ENCODE measurements at places on chromosomes 6 and 20.
A peak's percentile ranks its signal among the peaks of the same experiment; 100 is the strongest.

GRCh38 chr6:169075915-169076654 lies 177.6 kb downstream of the THBS2 start:
- no peak for DNase-seq

GRCh38 chr6:109739686-109740085 lies 48.6 kb downstream of the FIG4 start:
- DNase-seq = no peak

DNA sequence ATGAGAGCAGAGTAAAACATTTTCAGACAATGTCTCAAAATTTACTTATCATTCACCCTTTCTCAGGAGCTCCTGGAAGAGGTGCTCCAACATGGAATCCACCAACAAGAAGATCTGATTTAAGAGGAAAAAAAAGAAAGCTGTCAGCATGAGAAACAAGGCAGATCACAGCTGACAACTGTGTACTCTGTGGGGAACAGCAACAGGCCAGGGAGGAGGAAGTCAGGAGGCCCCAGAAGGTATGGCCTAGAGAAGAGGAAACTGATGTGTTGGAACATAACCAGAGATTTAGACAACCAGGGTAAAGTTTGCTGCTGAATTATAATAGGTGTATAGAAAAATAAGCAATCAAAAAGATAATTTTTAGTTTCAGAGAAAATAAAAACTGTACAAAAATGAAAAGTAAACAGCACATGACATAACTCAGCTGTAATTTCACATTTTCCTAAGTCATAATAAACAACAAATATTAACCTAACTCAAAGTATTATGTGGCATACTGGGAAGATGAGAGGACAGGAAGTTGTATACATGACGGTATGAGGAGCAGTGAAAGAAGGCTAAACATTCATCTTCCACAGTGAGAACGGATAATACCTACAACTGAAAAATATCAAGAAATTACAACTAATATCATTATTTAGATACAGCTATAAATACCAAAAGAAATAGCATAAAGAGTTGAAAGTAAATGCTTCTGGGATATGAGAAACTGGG lies 113.6 kb upstream of the EMILIN3 start:
- no peak for DNase-seq

GRCh38 chr6:3869632-3870527 lies 20.7 kb downstream of the FAM50B start:
- DNase-seq = no peak

GRCh38 chr20:16580620-16581019 lies 7.4 kb upstream of the KIF16B start:
- DNase-seq = no peak

DNA sequence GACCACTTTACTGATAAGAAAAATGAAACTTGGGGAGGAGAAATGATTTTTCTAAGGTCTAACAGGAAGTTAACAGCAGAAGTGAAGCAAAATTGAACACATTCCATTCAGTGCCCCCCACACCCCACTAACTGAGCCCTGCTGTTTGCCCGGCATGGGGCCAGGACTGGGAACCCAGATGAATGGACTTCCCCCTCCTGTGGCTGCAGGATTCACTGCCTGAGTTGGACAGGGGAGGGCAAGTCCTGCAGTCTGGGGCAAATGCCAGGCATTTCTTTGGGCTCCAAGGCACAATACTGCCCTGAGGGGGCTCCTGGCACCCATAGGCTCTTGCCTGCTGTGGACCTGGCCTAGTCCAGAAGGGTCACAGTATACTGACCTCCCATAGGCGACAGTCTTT lies 28.3 kb downstream of the FYN start:
- no peak for DNase-seq

- peak; percentile 64 for DNase-seq
Observed at GRCh38 chr6:30721198-30722024, 1.3 kb downstream of the TUBB start.

DNA sequence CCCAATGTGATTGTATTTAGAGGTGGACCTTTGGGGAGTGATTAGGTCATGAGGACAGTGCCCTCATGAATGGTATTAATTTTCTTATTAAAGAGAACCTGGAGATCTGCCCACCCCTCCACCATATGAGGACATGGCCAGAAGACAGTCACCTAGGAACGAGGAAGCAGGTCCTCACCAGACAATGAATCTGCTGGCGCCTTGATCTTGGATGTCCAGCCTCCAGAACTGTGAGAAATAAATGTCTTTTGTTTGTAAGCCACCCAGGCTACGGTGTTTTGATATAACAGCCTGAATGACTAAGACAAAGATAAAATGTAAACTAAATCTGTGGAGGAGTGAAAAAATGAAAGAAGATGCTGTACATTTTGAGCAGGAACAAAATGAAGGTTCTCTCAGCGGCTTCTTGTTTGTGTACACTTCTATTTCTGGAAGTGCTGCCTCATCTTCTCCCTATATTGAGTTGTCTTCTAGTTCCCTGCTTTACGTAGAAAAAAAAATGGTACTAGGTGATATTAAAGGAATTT lies 1.5 kb upstream of the IPCEF1 start:
- no peak for DNase-seq

DNA sequence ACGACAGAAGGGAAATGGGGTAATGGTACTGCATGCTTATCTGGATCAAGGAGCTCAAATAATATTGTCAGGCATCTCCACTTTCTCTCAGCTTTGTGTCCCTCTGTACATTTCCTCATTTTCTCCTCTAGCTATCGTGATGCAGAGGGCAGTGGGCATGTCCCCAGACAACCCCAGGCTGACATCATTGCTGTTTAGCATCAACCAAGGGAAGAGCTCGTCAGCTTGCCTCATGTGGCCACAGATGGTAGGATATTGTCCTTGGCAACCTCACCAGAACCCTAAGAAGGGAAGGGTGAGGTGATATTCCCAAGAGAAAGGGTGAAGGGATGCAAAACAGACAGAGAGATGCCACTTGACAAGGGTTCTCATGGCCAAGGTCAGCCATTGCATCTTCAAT lies 58.3 kb downstream of the MAFB start:
- no peak for DNase-seq

- no peak for DNase-seq
Observed at GRCh38 chr20:51424270-51425117, 118.0 kb downstream of the NFATC2 start.

DNA sequence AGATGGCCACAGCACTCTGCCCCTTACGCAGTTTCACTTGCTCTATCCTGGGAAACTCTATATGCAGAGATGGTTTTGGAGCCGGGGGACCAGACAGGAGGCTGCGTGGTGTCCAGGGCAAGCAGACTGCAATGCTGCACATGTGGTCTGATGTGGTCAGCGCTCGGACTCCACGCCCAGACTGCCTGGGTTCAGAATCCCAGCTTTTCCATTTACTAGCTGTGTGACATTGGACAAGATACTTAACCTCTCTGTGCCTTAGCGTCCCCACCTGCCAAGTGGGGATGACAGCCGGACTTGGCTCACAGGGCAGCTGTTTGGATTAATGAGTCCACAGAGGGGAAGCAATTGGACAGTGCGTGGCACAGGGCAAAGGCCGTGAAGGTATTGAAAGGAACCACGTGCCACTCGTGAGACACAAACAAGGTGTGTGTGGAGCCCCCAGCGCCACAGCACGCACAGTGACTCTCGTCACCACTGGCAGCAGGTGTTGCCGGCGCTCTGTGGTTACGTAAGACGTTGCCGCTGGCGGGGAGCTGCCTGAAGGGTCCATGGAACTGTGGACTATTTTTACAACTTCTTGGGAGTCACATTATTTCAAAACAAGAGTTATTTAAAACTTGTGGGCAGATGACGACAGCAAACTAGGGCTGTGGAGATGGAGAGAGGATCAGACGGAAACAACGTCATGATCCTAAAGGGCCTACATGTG lies 201.4 kb downstream of the PREX1 start:
- no peak for DNase-seq

DNA sequence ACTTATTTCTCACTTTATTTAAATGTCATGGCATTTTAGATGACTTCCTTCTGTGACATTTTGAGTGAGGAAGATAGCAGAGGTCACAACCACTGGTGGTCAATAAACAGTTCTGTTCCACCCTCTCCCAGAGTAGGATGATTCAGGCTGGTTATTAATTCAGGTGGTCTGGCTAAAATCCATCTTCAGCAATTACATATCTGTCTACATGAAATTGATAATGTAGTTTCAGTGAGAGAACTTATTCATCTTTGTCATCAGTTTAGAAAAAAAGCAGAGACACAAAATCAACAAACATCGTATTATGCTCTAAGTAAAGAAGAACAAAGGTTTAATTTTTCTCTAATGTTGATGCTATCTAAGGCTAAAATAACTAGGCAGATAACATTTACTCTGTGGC lies 525.5 kb downstream of the TENT5A start:
- no peak for DNase-seq

GRCh38 chr6:21085211-21085610 lies 508.3 kb upstream of the SOX4 start:
- DNase-seq = no peak

- no peak for DNase-seq
Observed at GRCh38 chr20:46701057-46701456, 8.4 kb upstream of the SLC2A10 start.

- DNase-seq = no peak
Observed at GRCh38 chr6:112183271-112183671, 71.1 kb downstream of the LAMA4 start.

- no peak for DNase-seq
Observed at GRCh38 chr20:21682521-21682954, 22.9 kb upstream of the PAX1 start.

GRCh38 chr6:145963216-145964068 lies 716 bp downstream of the SHPRH start:
- peak; percentile 59 for DNase-seq

DNA sequence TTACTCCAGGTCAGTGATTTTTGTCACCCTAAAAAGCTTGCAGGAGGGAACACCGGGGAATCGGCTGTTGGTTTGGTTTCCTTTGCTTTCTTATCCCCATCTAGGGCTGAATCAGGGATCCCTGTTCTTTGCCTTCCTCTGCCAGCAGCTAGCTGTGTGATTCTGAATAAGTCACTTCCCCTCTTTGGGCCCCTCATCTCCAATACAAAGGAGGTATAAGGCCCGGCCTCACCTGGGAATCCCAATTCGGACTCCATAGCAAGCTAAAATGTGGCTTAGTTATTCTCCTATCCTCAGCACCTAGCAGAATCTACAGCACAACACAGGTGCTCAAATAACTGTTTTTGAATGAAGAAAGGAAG lies 18.5 kb upstream of the ARMC12 start:
- DNase-seq = no peak

- no peak for DNase-seq
Observed at GRCh38 chr6:90534337-90535025, 52.4 kb downstream of the MAP3K7 start.

DNA sequence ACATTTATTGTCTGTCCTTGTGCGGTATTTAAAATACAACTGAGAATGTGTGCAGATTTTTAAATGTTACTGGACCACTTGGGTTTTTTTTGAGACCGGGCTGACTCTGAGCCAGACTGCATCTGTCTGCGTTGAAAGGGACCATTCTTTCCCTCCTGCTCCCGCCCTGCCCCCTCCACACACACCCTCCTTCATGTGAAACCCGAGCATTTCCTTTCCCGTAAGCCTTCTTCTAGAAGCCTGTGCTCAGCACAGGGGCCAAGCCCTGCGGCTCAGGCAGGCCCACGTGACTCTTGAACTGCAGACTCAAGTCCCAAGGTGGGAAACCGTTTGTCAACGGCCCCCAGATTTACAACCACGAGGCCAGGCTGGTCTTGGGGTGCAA lies 82.7 kb upstream of the FOXC1 start:
- DNase-seq = peak; percentile 72

- no peak for DNase-seq
Observed at GRCh38 chr6:20688710-20689500, 154.6 kb downstream of the CDKAL1 start.

DNA sequence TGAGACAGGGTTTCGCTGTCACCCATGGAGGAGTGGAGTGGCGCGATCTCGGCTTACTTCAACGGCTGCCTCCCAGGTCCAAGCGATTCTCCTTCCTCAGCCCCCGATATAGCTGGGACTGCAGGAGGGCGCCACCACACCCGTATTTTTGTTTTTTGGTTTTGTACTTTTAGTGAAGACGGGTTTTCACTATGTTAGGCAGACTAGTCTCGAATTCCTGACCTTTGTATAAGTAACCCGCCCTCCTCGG lies 115.4 kb upstream of the BTN3A2 start:
- DNase-seq = no peak

DNA sequence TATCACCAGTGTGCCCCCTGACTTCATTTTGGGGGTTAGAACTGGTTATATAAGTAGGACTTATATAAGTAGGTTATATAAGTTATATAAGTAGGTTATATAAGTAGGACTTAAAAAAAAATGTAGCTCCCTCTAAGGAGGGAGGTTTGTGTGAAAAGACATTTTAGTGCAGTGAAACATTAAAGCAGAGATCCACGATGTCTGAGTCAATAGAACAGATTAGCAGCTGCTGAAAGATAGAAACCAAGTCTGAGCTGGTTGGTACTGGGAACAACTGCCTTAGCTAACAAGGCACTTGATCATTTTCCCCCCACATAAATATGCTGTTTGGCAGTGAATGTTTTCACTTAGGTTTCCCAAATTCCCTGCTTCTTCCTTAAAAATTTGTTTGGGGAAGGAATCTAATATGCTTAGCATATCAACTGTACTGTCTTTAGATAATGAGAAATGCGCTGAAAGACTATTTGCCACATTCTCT lies 2.1 kb upstream of the RPS12 start:
- no peak for DNase-seq

- no peak for DNase-seq
Observed at GRCh38 chr6:42269553-42269952, 51.9 kb upstream of the MRPS10 start.

DNA sequence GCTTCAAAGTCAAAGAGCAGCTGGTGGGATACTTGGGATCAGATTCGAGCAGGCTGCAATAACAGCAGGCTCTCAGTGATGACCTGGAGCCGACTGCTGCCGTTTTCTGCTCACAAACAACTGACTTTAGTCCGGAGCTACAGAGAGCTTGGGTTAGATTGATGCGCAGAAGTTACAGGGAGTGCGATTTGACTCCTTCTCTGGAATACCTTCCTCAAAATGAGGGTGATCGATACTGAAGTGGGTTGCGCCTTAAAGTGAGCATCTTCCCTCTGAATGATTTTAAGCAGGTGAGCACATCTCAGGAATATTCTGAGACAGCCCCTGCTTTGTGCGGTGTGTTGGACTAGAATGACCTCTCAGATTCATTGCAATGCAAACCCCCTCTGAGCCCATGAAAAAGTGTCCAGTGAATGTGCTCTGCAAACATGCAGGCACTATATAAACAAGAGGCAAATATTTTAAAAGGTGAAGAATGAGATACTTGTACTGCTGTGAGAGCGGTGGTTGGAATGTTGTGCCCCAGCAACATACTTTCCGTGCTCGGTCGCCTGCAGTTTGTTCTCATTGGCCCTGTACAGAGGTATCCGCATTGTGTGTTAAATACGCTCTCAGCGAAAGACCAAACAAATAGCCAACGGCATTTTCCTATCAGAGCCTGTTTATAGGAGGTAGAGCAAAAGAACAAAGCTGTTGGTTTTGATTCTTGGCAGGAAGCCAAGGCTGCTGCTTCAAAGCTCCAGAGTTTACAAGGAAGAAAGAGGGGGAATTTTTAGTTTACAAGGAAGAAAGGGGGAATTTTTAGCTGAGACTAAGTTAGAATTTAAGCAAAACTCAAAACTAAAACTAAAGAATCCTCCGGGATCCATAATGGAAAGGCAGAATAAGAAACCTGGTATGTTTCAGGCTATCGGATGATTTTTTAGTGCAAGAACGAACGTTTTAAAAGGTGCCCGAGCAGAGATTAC lies 67.7 kb downstream of the PHACTR2 start:
- no peak for DNase-seq
